ENCODE measurements at places on chromosomes 2 and 18.

GRCh38 chr2:57160976-57161375, 885.6 kb upstream of the VRK2 start:
- no peak for DNase-seq

DNA sequence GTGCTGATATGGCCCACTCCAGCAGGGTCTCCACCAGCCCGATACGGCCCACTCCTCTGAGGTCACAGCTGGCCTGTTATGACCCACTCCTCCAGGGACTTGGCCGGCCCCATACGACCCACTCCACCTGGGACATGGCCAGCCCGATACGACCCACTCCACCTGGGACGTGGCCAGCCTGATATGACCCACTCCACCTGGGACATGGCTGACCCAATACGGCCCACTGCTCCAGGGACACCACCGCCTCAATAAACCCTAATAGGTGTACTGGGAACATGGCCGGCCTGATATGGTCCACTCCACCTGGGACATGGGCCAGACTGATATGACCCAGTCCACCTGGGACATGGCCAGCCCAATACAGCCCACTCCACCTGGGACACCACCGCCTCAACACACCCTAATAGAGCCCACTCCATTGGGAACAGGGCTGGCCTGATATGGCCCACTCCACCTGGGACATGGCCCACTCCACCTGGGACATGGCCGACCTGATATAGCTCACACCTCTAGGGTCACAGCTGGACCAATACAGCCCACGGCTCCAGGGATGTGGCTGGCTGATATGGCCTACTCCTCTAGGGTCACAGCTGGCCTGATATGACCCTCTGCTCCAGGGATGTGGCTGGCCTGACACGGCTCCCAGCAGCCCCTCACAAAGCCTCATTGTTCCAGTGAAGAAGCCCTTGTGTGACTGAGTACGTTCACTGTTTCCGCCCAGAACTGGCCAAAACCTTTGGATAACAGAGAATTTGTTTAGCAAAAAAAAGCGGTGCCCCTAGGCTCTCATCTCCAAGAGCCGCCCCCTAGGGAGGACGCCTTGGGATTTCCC, 245.6 kb downstream of the HDAC4 start:
- no peak for DNase-seq

- peak; percentile 66 for DNase-seq
Measured at GRCh38 chr2:75375646-75376582, 176.6 kb upstream of the TACR1 start.

DNA sequence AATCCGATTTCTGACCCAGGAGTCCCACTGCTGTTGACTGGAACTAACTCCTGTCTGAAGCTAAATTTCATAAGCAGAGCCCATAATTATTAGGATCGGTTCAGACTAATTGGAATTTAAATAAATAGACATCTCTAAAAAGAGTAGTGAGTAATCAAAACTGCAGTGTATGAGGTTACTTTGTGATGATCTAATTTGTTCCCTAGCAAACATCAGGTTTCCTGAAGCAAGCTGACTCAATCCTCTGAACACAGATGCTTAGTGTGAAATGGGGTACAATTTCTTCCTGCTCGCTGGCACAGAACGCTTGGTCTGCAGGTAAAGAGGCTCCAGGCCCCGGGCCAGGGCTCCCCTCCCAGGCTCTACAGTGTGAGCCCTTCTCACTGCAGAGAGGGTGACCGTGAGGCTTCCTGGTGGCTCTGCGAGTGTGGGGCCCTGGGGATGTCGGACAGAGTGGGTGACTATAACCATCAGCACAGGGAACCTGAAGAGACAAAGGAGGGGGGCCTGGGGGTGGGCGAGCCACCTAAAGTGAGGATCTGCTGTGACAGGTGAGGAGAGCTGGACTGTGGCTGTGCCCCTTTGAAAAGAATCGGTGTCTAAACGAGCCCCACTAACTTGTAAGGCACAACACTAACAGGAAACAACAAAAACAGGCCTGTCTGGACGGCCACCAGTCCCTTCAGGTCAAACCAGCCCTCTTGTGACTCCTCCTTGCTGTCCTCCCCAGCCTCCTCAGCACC, 20.2 kb downstream of the CHST10 start:
- DNase-seq, result no peak

DNA sequence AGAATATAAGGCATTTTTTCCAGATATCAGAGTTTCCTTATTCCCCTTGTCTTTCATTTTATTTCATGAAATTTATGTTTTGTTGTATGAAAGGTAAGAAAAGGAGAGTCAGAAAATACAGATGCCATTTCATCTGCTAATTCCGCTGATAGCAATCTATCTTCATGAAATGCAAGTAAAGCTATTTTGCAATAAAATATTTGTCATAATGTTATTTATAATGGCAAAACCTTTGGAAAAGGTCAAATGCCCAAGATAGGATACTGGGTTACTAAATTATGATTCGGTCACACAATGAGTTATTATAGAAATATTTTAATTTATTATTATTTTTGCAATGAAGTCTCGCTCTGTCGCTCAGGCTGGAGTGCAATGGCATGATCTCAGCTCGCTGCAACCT, 124.2 kb downstream of the SPP2 start:
- DNase-seq, result no peak

GRCh38 chr2:237196866-237197618, 111.4 kb downstream of the COPS8 start:
- DNase-seq, result no peak

GRCh38 chr18:41227993-41228392, 727.0 kb upstream of the PIK3C3 start:
- no peak for DNase-seq

DNA sequence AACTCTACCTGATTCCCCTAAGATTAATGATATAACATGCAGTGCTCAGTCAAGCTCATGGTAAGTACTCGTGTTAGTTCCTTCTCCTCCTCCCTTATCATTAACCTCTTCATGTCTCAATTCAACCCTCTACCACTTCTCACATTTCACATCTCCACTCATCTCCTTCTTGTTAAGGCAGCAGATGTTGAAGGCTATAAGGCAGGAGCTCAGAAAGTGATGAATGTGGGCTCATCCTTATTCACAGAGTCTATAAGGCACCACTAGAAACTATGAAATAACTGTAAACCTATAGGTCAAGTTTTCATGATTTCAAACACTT, 56.0 kb downstream of the CLHC1 start:
- peak; percentile 52 for DNase-seq

DNA sequence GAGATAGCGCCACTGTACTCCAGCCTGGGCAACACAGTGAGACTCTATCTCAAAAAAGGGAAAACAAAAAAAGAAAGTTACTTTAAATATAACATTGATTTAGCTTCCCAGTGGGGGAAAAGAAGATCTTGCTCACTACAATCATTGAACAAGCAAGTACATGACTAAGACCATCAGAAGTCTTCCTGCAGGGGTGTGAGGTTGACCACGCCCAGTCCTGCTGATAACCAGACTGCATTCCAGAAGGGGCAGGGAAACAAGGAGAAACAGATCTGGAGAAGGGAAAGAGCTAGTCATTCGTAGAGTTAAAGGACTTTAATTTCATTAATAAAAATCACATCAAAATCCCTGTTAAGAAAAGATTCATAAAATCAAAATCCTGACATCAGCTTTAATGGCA, 77.5 kb downstream of the EPHA4 start:
- DNase-seq, result no peak

DNA sequence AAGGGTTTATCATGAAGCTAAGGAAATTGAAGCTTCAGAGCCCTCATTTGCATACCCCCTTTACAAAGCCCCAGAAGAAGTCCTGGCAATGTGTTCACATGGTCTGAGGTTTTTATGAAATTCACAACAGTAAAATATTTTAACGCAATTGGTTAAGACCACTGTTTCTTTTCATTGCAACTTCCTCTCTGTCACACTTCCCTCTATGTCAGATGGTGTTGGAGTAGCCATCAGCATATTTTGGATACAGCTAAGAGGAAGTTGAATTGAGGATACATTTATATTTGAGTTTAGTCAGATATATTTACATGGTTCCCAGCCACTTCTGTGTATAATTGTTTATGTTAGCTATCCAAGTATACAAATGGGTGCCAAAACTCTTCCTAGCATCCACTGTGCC, 170.0 kb downstream of the TXNL1 start:
- no peak for DNase-seq

DNA sequence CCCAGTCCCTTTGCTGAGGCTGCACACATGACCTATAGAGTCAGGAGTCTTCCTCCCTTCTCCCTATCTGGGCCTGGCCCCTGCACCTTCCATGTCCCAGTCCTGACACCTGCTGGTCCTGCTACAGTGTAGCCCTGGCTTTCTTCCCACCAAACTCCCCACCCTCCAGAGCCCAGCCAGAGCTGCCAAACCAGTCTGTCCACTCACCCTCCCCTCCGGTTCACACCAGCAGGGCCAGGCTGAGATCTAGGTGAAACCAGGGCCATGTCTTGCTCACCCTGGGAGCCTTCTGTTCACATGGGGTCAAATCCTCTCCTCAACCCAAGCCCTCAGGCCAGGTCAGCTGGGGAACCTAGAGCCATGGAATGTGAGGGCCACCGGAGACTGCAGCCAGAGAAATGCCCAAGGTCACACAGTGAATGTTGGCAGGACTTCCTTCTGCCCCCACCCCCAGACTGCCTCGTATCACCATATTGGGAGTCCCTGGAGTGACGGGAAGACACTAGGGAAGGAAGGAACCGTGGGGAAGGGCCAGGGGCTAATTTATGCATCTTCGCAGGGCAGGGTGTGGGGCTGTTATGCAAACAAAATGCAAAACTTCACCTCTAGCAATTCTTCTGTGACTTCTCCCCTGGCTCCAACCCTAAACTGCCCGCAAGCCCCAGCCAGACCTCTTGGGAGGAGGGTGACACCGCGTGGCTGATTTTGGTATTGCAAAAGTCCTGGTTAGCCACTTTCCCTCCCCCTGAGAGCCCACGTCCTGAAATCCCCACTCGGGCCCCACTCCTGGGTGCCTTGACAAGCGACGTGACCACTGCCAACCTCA, 14.6 kb downstream of the TNS1 start:
- DNase-seq, result peak; percentile 46

- DNase-seq, result no peak
Measured at GRCh38 chr18:59779979-59780378, 82.8 kb upstream of the CCBE1 start.

GRCh38 chr18:34821669-34822210, 111.6 kb downstream of the DTNA start:
- no peak for DNase-seq

- no peak for DNase-seq
Measured at GRCh38 chr2:220077488-220077887, 450.1 kb downstream of the SLC4A3 start.

DNA sequence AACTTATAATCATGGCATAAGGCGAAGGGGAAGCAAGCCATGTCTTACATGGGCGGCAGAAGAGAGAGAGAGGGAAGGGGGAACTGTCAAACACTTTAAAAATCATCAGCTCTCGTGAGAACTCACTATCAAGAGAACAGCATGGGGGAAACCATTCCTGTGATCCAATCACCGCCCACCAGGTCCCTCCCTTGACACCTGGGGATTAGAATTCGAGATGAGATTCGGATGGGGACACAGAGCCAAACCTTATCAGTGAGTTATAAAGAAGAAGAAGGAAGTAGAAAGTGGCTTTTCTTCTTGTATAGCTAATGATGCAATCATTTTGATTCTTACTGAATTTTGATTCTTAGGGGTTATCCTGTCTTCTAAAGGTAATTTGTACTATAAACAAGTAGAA, 51.4 kb downstream of the SMCHD1 start:
- no peak for DNase-seq

DNA sequence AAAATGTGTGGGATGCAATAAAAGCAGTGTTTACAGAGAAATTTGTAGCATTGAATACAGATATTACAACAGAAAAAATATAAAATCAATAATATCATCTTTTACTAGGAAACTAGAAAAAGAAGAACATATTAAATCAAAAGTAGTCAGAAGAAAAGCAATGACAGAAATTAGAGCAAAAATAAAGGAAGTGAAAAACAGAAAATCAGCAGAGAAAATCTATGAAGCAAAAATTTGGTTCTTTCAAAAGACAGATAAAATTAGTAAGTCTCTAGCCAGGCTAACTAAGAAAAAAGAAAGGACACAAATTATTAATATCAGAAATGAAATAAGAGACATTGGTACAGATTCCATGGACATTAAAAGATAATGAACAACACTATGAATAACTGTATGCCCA, 212.0 kb upstream of the MGAT5 start:
- no peak for DNase-seq

GRCh38 chr18:43314941-43315340, 37.7 kb upstream of the SYT4 start:
- DNase-seq, result no peak

DNA sequence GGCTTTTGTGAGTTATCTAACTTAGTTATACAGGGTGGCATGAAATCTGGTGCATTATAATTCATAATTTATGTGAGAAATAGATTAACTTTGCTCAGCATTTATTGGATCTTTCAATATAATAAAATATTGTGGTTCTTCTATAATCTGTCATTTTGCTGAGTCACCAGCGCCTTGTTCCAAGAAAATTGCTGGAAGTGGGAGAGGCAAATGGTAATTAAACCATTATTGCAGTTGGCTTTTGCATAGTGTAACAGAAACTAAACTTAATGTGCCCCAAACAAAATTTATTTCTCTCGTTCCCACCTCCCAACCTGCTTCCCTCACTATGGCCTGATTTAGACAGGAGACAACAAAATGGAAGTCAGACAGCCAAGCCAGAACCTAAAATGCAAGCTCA, 146.3 kb downstream of the GALR1 start:
- no peak for DNase-seq

DNA sequence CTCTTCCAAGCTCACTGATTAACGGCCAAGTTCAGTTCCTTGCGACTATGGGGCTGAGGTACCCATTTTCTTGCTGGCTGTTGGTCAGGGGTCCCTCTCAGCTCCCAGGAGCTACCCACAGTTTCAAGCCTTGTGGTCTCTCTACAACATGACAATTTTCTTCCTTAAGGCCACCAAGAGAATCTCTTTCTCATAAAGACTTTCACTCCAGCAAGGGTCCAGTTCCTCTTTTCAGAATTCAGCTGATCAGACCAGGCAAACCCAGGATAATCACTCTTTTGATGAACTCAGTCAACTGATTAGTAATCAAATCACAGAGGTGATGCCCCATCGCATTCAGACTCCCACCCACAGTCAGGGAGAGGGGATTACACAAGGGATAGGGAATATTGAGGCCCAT, 129.7 kb downstream of the IRS1 start:
- no peak for DNase-seq

DNA sequence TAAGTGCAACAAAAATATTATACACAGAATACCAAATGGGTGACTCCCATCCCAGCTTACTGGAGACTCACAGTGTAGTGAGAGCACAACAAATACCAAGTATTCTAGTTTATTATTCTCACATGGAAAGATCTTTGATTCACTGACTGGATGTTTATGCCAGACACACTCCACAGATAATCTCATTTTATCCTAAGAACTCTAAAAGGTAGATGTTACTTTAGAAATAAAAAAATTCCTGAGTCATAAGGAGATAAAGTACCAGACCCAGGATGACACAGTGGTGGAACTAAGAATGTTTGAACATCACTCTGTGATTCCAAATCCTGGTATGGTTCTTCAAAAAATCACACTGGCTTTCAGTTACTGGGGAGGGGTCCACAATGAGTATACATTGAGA, 136.2 kb downstream of the CDH2 start:
- no peak for DNase-seq

GRCh38 chr2:240604291-240604938, 17.9 kb downstream of the CAPN10 start:
- DNase-seq, result no peak

GRCh38 chr2:112794841-112795240, 10.5 kb upstream of the IL1A start:
- no peak for DNase-seq

GRCh38 chr18:68837665-68838451, 40.0 kb downstream of the CCDC102B start:
- DNase-seq, result no peak
